ENCODE measurements at places on chromosomes 7 and 10. TPM values are rescaled to one million over a fixed set of nuclear protein-coding genes. Genes with fewer than 3 reads are reported as not detected.

Gene TAS2R41
- not detected for total RNA-seq

Gene FAM237B
- not detected for total RNA-seq

Gene ITIH2
- total RNA-seq, result not detected

Gene GRID2IP
- not detected for total RNA-seq

Gene PYROXD2
- total RNA-seq, result 5.7 TPM

Gene PRSS1
- not detected for total RNA-seq

Gene NODAL
- total RNA-seq, result not detected

Gene PPP1R17
- not detected for total RNA-seq

Gene FRG2B
- not detected for total RNA-seq

Gene ABLIM1
- total RNA-seq, result 87.4 TPM

Gene TFEC
- total RNA-seq, result 13.6 TPM

Gene TMEM248
- 107 TPM for total RNA-seq

Gene HOXA5
- 23.5 TPM for total RNA-seq

Gene DYNC1I1
- 2.2 TPM for total RNA-seq

Gene WDFY4
- 0.41 TPM for total RNA-seq

Gene MYPN
- 1.1 TPM for total RNA-seq

Gene MCU
- 22.5 TPM for total RNA-seq

Gene BET1
- total RNA-seq, result 30.6 TPM

Gene DGKI
- total RNA-seq, result 1.4 TPM

Gene FAM25A
- total RNA-seq, result not detected

Gene IKZF1
- total RNA-seq, result not detected
